Fibroblast of skin of scalp (primary cell): ENCODE measurements at places on chromosomes 3 and 15.

- DNase-seq = no peak
Observed at GRCh38 chr3:179603321-179603720, 1.1 kb downstream of the MRPL47 start.

DNA sequence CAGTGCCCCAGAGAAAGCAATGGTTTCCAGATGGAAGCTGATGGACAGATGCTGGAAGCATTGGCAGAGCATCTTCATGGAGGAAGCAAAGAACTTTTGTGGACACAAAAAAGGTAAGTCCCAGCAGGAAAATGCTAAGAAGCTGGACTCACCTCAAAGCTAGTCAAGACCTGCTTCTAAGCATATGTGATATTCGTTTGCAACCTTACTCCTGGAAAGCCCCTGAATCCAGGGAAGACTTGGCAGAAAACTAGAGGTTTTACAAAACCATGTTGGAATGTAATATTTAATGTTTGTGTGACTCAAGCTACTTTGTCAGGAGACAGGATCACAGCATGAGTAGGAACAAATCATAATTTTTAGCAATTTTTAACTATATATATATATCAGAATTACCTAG, 288.2 kb downstream of the BCHE start:
- DNase-seq = no peak

GRCh38 chr3:181176601-181177000, 187.1 kb upstream of the DNAJC19 start:
- DNase-seq = peak; percentile 65

DNA sequence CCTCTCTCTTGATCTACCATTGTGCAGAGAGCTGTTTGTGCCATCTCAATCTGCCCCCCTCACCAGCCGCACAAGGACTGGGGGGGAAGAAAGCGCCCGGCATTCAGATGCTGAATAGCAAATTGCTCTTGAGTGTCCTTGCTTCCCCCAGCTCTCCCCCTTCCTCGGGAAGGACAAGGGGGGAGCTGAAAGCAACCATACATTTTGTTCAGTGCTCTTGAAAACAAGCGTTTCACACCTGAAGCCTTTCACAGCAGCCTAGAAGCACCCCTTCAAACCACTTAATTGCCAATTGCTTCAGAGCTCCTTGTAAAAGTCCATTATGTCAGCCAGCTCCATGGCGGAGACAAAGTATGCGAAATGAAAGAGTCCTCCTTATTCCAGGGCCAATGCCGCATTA, 540.1 kb downstream of the NR2F2 start:
- DNase-seq = no peak

- DNase-seq = no peak
Observed at GRCh38 chr15:49279521-49280456, 109.7 kb downstream of the GALK2 start.

- peak; percentile 78 for DNase-seq
Observed at GRCh38 chr15:43204016-43204901, 16.6 kb downstream of the EPB42 start.

GRCh38 chr3:185631508-185632206, 45.6 kb downstream of the SENP2 start:
- DNase-seq = no peak
